Stimulated activated CD4-positive, alpha-beta T cell treated with anti-CD3 and anti-CD28 coated beads, TNF-alpha, amount 100 ng/mL, for 24 hours (primary cell): ENCODE measurements at places on chromosomes 3 and 15.

DNA sequence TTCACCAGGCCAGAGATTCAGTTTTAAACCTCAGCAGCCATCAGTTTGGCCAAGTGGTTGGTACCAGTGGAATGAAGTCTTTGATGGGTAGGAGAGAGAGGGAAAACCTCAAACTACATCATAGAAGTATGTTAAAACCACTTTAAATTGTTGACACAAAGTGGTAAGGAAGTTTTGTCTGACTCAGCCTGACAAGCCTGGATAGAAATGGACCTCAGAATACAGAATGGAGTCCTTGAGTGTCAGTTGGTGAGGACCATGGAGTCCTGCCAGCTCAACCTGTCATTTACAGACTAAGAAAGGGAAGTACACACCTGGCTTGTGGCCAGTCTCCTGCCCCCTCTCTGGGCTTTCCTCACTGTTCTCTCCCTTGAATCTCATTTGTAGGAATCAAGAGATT is 12.1 kb downstream of the EAF1 start:
- DNase-seq, result no peak

GRCh38 chr3:184377882-184378445 is at the start of gene THPO:
Gene THPO (minus strand): TSS chr3:184378207. CDS start chr3:184376259, 1,948 bp downstream.
- DNase-seq, result no peak

DNA sequence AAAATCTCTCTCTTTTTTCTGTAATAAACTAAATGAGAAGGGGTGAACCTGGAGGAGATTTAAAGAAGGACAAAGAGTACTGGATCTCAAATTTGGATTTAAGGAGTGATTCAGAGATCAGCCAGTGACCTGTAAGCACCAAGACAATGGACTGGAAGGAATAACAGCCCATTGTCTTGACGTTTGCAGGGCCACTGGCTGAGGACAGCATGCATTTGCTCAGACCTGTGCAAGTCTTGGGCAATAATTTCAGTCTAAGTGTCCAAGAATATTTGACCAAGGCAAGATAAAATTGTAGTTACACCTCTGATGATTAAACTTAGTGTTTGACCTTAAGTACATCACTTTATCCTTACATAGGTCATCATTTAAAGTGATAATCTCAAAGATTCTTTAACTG is 55.8 kb upstream of the OSTN start:
- DNase-seq, result no peak

GRCh38 chr3:134002306-134002705 is 27.4 kb downstream of the SLCO2A1 start:
- DNase-seq, result no peak

GRCh38 chr3:26621906-26622620 is 509 bp upstream of the LRRC3B start:
- no peak for DNase-seq

GRCh38 chr3:100681496-100681895 is 27.8 kb upstream of the TFG start:
- no peak for DNase-seq

GRCh38 chr3:22937536-22937935 is 265.6 kb upstream of the UBE2E2 start:
- DNase-seq, result no peak
